Hippocampal formation (tissue), 2 donors: ENCODE measurements at places on chromosomes 13 and 19.

- DNase-seq, result no peak
Measured at GRCh38 chr19:18603958-18604819, 2.4 kb downstream of the CRLF1 start.

DNA sequence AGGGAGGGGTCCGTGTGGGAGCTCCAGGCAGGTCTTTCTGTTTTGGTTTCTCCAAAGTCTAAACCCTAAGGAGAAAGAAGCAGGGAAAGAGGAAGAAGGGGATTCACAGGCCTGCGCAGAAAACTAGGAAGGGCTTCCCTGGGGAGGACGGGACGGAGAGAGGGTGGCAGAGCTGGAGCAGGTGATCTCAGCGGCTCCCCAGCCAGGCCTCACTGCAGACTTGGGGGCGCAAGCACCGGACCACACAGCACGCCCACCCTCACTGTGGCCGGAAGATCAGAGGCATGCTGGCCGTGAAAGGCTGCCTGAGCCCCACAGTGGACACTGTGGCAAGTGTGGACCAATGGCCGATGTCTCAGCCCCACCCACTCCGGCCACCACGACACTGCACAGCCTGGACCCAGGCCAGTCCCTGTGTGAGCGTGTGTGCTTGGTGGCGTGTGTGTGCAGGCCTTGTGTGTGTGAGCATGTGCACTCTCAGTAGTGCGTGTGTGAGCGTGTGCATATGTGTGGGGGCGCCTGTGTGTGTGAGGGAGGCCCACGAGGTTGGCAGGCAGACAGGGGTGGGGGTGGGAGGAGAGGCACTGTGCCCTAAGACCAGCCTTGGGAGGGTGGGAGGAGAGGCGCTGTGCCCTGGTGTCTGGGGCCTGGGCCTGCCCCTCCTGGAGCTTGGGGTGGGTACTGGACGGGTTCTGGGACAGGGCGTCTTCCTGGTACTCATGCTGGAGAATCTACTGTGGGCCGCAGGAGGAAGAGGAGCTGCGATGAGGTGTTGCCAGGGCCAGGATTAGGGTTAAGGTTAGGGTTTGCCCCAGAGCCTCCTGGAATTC, 15.4 kb upstream of the TMEM255B start:
- no peak for DNase-seq

DNA sequence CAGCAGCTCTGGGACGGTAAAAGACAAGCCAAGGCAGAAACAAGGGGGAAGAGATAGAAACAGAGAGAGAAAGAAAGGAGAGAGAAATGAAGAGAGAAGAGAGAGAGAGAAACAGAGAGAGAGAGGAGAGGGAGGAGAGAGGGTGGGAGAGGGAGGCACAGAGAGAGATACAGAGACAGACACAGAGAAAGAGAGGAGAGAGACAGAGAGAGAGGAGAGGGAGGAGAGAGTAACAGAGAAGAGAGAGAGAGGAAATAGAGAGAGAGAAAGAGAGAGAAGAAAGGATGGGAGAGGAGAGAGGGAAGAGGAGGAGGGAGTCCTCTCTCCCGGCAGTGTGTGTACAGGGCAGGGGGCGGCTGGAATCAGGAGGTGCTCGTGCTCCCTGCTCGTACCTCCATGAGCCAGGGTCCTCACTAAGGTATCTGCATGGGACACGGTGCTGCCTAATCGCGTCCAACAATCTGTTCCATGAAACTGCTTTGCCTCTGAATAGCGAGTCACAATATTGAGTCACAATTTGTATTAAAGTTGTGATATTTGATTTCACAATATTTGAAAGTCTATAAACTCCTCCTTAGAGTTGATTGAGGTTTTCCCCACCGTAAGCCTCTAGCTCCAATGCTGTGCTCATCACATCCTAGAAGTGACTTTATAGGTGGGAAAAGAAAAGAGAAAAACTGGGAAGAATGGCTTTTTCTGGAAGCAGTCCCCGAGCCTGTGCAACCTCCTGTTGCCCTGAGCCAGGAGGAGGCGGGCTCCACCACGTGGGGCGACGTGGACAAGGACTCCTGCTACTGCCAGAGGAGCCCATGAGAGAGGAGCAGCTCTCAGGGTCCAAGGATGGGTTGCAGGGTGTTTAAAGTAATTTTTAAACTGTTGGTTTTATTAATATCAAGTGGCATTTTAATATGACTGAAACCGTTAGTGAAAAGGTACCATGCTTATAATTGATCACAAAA, 81.7 kb upstream of the ARHGEF7 start:
- DNase-seq, result no peak

GRCh38 chr19:2495130-2495641, 19.3 kb downstream of the GADD45B start:
- DNase-seq, result no peak

GRCh38 chr13:67296511-67296910, 66.4 kb upstream of the PCDH9 start:
- no peak for DNase-seq

- DNase-seq, result no peak
Measured at GRCh38 chr19:46393456-46394401, 19.6 kb downstream of the CCDC8 start.

DNA sequence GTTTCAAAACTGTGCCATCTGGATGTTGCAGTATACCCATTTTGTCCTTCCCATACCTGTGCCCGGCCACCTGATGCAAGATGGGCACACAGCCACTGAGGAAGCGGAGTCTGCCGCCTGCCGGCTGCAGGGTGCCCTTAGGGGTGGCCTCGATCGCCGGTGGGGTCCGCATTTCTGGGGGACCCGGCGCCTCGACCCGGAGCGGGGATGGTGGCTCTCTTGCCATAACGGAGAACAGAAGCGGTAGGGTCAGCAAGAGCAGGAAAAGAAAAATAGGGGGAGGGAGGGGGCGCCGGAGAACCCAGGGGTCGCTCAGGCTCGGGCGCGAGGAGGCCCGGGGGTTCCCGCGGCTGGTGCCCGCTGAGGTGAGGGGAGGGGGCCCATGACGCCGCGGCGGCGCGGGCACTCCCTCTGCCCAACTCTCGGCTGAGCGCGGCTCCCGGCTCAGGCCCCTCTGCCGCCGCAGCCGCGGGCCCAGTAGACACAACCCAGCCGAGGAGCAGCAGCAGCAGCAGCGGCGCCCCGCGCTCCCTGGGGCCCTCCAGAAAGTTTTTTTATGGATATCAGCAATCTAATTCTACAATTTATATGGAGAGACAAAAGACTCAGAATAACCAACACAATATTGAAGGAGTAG, 13.8 kb upstream of the CYP4F2 start:
- no peak for DNase-seq

DNA sequence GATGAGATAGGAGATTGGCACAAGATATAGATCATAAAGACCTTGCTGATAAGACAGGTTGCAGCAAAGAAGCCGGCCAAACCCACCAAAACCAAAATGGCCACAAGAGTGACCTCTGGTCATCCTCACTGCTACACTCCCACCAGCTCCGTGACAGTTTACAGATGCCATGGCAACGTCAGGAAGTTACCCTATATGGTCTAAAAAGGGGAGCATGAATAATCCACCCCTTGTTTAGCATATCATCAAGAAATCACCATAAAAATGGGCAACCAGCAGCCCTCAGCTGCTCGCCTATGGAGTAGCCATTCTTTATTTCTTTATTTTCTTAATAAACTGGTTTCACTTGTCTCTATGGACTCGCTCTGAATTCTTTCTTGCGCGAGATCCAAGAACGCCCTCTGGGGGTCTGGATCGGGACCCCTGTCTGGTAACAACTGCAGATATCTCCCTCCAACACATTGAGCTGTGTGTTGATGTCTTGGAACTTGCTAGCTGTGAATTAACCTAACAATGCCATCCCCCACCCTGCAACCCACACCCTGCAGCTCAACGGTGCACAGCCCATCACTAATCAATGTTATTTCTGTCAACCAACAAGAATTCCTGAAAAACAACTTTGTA, 27.1 kb upstream of the GRTP1 start:
- no peak for DNase-seq

DNA sequence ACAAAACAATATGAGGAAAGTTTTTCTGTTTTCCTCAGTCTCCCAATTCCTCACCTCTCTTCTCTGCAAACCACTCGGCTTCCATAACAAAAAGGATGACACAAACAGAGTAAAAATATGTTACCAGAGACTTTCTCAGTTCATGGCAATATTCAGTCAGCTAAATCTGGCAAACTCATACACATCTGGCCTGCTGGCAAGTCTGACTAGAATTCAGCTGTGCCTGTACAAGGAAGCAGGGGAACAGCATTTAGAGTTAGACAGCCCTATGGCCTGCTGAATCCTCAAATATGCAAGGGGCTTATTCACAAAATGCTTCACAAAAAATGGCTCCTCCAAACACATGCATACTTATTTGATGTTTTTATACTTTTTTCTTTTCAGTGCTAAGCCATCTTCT, 227.8 kb downstream of the ENOX1 start:
- DNase-seq, result peak; percentile 39

GRCh38 chr19:5189318-5189607, 151.3 kb downstream of the PTPRS start:
- DNase-seq, result no peak

DNA sequence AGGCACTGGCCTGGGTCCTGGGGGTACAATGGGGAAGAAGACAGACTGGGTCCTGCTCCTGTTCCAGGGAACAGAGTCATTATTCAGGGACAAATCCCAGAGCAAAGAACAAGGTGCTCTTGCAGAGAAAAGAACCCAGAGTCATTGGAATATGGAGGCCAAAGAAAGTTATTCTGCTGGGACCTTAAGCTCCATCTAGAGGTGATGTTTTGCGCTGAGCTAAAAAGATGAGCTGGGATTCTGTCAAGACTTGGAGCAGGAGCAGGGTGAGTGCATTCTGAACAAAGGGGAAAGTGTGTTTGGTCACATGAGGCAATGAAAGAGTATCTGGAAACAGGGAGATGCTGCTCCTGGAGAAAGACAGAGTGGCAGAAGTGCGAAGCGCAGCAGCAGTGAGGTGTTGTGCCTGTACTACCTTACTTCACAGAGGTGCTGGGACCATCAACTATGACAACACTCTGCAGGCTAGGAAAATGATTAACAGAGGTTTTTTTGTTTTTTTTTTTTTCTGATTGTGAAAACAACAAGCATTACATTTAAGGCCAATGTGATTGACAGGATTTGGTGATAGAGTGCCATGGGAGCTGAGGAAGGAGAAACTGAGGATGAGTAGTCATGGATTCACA, 95.3 kb upstream of the TNFSF11 start:
- DNase-seq, result no peak

- DNase-seq, result no peak
Measured at GRCh38 chr13:54110597-54110996, 1082.0 kb downstream of the OLFM4 start.

DNA sequence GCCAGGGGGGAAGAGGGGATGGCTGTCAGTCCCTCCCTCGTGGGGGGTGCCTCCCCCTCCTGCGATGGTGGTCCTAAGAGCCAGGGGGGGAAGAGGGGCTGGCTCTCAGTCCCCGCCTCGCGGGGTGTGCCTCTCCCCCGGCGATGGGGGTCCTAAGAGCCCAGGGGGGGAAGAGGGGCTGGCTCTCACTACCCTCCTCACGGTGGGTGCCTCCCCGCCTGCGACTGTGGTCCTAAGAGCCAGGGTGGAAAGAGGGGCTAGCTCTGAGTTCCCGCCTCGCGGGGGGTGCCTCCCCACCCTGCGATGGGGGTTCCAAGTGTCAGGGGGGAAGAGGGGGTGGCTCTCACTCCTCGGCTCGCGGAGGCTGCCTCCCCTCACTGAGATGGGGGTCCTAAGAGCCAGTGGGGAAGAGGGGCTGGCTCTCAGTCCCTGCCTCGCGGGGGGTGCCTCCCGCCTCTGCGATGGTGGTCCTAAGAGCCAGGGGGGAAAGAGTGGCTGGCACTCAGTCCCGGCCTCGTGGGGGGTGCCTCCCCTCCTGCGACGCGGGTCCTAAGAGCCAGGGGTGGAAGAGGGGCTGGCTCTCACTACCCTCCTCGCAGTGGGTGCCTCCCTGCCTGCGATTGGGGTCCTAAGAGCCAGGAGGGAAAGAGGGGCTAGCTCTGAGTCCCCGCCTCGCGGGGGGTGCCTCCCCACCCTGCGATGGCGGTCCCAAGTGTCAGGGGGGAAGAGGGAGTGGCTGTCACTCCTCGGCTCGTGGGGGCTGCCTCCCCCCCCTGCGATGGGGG, 2325.6 kb upstream of the PCDH20 start:
- DNase-seq, result no peak

- DNase-seq, result no peak
Measured at GRCh38 chr19:16359964-16360363, 35.3 kb downstream of the KLF2 start.

- no peak for DNase-seq
Measured at GRCh38 chr19:49340069-49340864, 5.1 kb downstream of the CD37 start.

GRCh38 chr19:46726971-46727501, 10.1 kb upstream of the PRKD2 start:
- peak; percentile 36 for DNase-seq

DNA sequence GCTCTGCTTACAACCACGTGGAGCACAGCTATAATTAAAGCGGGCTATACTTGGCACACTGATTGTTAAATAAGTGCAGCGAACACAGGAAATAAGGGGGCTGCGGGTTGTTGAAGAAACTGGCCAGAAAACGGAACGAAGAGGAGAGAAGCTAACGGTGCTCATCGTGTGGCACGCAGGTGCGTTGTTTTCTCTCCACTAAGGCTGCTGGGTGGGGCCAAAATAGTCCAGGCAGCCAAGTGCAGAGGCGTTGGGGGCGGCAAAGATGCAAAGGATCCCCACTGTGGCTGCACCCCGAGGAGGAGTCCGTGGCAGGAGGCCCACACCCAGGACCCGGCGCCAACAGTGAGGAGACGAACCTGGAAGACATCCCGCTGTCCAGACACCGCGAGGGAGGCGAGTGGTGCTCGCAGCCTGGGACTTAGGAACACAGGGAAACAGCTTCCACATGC, 8.1 kb upstream of the ARL11 start:
- no peak for DNase-seq

- DNase-seq, result no peak
Measured at GRCh38 chr13:94660695-94661326, 51.5 kb downstream of the SOX21 start.

DNA sequence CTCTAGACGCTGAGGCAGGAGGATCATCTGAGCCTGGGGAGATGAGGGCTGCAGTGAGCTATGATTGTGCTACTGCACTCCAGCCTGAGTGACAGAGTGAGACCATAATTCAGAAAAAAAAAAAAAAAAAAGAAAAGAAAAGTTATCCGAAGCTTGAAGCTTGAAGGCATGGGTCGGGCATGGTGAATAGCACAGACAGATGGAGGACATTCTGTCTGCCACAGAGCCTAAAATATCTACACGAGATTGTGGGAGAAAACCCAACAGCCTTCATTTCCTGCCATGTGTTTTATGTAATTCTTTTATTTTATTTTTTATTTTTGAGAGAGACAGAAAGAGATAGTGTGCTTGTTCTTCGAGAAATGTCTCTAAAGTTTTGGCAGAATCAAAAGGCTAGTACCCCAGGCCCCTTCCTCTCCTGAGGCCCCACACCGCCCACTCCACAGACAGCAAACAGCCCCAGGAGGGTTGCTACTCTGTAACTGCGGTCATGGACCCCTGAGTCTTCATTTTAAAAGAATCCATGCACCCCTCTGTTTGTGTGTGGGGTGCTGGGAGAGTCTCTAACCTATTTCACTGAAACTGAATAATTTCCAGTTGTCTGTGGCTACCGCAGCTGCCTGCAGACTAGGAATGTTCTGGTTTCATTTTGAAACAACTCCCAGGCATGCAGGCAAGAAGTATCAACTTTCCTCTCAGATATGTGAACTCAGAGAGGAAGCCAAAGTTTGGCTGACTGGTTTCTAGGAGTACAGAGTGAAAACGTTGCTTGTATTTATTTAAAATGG, 38.4 kb upstream of the RCBTB2 start:
- DNase-seq, result no peak

- DNase-seq, result no peak
Measured at GRCh38 chr13:28161370-28161769, 23.0 kb downstream of the PAN3 start.

GRCh38 chr13:29754473-29754806, 96.0 kb downstream of the UBL3 start:
- DNase-seq, result no peak

- no peak for DNase-seq
Measured at GRCh38 chr19:35801828-35802227, 10.8 kb downstream of the PRODH2 start.
